ENCODE measurements at places on chromosomes 11 and 22.

- no peak for DNase-seq
Measured at GRCh38 chr11:65298655-65299179, 15.9 kb upstream of the CDC42EP2 start.

GRCh38 chr11:93348930-93349329, 18.4 kb downstream of the DEUP1 start:
- peak; percentile 9 for DNase-seq

GRCh38 chr11:100031973-100032372, 655.1 kb upstream of the ARHGAP42 start:
- DNase-seq, result no peak

GRCh38 chr11:130437848-130438247, 9.4 kb upstream of the ADAMTS8 start:
- no peak for DNase-seq

DNA sequence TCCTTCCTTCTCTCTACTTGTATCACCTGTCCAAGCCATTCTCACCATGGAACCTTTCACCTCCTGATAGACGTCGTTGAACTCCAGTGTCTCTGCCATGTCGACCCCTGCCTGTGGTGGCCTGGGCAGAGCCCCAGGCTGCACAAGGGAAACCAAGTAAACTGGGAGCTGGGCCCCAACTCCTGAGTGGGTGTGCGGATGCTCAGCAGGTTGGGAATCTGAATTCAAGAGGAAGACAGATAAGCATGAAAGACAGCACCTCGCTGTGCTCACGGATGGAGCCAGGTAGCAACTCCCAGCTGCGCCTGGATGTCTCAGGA, 709 bp downstream of the SSRP1 start:
- DNase-seq, result no peak

DNA sequence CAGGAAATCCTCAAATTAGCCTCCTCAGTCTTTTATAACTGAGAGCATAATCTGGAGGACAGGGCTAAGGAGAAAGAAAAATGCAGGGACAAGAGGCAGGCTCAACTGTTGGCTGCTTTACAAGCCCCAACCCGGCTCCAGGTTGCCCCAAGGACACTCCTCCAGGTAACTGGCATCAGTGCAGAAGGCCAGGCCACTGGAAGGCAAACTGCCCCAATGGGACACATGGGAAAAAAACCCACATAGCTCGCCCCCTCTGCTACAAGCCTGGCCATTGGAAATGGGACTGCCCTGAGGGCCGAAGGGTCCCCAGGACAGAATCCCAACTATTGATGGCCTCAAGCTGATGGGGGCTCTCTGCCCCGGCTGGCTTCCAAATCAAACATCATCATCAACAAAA, 17.9 kb upstream of the FBLN1 start:
- DNase-seq, result no peak

- no peak for DNase-seq
Measured at GRCh38 chr22:28464127-28464526, 215.5 kb downstream of the TTC28 start.

- no peak for DNase-seq
Measured at GRCh38 chr22:37930952-37931440, 22.4 kb downstream of the C22orf23 start.
